ENCODE measurements at places on chromosomes 7 and 10. TPM values are rescaled to one million over a fixed set of nuclear protein-coding genes. Genes with fewer than 3 reads are reported as not detected.

Gene PAX4
- total RNA-seq: not detected

Gene VWA2
- not detected for total RNA-seq

Gene SLC26A5
- not detected for total RNA-seq

Gene ELAPOR2
- 0.05 TPM for total RNA-seq

Gene LRIT1
- total RNA-seq: not detected
